ENCODE measurements at places on chromosomes 2 and 18.

- DNase-seq = no peak
These were observed 738.2 kb upstream of the GCFC2 start for GRCh38 chr2:76448956-76449355.

- DNase-seq = peak; percentile 34
These were observed 65.2 kb downstream of the PLCL1 start for GRCh38 chr2:197869501-197870111.

DNA sequence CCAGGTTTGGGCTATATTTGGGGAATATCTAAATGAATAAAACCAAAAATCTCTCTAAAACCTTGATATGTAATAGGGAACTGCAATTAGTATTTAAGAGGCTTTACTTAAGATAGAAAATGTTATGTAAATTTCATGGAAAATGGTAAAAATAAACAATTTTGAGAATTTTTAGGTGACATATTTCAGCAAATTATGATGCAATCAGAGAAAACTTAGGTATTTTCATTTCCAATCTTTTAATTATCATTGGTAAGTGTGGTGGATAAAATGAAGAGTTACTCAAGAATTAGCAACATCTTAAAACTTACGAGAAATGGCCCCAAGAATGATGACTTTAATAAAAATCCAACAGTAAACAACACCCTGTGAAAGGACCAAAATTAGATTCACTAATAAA is 571.4 kb downstream of the ERBB4 start:
- no peak for DNase-seq

GRCh38 chr2:69453475-69454129 is 16.4 kb upstream of the NFU1 start:
- no peak for DNase-seq

GRCh38 chr2:58762176-58762781 is 521.2 kb upstream of the FANCL start:
- peak; percentile 46 for DNase-seq

DNA sequence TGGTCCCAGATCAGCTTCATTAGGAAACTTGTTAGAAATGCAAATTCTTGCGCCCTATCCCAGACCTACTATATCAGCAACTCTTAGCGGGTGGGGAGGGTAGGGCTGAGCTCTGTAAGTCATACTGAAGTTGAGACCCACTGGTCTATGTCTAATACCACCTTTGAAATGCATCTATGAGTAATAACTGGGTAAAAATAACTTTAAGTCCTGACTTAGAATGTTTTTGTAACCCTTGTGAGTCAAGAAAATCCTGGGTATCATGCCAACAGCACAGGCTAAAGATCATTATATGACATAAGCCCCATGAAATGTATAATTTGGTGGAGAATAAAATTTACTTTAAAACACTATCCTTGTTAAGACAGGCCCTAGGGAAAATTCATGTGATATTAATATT is 41.4 kb downstream of the PRKD3 start:
- no peak for DNase-seq

- DNase-seq = no peak
These were observed 268.8 kb downstream of the ARHGAP15 start for GRCh38 chr2:143397884-143398614.

- DNase-seq = no peak
These were observed 961 bp upstream of the SLC40A1 start for GRCh38 chr2:189581354-189582139.

Data from stimulated activated CD8-positive, alpha-beta memory T cell treated with anti-CD3 and anti-CD28 coated beads, Interleukin-4, amount 100 ng/mL, for 48 hours (primary cell).